Adipocyte (in vitro differentiated cells): ENCODE measurements at places on chromosomes 3 and 15.

- DNase-seq, result no peak
Observed at GRCh38 chr15:58994906-58995453, 7.5 kb downstream of the RNF111 start.

DNA sequence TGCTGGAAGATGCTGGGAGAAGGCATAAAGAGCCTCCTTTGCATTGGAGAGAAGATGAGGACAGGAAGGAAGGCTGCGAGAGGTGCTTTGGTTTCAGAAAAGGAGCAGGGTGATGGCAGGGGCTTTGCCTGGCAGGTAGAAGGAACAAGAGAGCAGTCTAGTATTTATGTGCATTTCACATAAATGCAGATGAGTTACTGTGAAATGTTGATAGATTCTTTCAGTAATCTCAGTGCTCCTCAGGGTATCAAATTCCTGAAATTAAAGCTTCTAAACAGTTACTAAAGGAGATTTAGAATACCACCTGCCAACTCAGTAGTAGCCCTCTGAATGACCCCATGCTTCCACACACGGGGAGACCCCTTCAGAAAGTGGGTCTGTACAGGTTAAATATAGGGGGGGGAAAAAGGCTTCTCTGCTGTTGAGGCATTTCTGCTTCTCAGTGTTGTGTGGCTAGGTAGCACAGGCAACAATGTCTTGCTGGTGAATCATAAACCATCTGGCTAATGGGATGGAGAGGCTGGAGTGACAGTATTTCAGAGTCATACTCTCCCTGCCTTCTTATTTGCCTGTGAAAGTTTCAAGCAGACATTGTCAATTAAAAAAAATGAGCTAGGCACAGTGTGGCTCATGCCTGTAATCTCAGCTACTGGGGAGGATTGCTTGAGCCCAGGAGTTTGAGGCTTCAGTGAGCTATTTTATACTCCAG lies 14.3 kb upstream of the FBXL22 start:
- peak; percentile 55 for DNase-seq

DNA sequence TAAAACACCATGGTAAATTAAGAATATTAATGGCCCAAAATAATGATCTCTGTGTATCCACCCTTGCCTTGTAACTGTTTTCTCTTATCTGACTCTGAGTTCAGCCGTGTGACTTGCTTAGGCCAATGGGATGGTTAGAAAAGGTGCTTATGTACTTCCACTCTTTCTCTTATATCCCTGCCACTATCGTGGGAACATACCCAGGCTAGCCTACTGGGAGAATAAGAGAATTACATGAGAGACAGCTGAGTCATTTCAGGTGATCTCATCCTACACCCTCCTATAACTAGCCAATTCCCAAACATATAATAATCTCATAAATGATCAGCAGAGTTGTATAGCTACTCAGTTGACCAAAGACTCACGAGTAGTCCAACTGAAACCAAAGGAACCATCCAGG lies 98.3 kb upstream of the ABI3BP start:
- DNase-seq, result no peak

DNA sequence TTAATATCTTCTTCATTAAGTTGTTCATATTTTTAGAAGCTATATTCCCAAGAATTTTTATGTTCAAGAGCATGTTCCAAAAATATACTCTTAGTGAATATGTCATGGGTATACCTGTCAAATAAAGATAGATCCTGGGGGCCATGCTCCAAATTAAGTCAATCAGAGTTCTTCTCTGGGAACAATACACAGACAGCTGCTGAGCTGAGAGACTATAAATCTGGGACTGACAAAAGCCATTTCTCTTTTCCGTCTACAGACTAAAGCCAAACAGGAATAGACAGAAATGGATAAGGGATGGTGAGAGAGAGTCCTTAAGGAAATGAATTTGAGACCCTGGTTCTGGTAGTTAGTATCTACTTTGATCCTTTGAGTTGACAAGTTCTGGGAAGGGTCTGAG lies 465.1 kb upstream of the RASGRP1 start:
- DNase-seq, result no peak

GRCh38 chr15:75356006-75356405 lies 9.2 kb downstream of the NEIL1 start:
- no peak for DNase-seq

DNA sequence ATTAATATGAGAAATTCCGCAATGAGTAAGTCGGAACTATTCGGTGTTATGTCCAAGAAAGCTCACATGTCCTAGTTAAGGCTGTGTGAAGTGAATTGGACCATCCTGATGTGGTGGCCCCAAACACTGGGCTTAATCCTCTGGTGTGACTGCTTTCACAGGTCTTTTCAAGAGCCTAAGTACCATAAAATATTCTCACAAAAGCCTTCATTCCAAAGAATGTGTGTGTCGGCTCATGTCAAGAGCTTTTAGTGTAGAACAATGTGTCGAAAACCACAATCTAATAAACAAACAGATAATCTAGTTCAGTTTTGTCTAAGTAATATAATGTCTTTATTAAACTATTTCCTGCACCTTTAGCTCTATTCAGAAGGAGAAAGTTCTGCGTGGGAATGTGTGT lies 311.4 kb downstream of the LPP start:
- DNase-seq, result no peak

- DNase-seq, result no peak
Observed at GRCh38 chr3:186640473-186640818, 247 bp downstream of the FETUB start.

- no peak for DNase-seq
Observed at GRCh38 chr3:71876135-71877105, 91.5 kb upstream of the PROK2 start.

DNA sequence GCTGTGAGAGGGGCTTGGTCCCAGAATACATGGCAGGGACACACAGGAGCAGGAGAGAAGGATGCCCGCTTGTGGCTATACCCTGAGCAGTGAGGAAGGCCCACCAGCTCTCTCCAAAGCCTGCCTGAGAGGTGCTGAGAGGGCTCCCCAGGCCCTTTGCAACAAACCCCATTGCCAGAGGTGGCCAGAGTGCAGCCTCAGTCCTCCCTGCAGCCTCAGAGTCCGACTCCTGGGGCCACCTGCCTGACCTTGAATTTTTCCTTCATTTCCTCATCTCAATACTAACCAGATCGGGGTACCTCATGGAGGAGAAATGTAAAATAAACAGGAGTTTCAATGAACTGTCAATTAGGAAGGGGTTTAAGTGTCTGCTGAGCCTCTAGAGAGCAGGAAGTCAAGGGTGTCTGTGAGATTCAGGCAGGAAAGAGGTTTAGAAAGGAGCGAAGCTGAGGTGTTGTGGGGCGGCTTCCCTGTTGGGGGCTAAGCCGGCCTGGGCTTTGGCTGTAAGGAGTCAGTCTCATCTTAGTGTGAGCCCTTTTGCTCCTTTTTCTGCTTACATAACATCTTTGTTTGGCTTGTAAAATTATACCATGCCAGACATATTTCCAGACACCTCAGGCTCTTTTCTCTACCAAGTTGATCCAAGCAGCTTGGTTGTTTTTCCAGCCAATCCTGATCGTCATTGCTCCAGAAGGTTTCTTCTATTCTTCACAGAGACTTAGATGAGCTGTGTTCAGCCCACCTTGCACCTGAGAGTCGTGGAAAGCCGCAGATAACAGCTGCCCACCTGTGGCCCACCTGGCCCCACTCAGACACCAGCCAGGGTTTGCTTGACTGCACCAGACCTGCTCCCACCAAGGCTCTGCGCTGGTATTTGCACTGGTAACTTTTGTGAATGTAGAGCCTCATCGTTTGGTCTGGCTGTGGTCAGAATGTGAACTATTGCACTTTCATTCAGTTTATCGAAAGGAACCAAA lies 36.7 kb downstream of the CMTM7 start:
- no peak for DNase-seq

DNA sequence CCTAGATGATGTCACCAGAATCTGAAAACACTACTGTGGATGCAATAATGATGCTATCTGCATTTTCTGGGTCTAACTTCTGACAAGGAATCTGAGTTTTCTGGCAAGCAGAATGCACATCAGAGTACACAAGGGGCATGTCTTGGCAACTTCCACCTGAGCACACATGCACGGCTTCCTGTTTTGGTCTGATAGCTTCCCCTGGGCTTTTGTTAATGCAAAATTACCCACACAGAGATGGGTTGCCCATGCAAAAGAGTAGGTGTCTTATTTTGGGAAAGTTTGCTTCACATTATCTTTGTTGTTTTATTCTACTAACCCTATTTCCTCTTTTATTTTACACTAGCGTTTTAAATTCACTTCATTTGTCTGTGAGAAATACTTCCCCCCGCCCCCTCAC lies 74.2 kb upstream of the SATB1 start:
- no peak for DNase-seq

DNA sequence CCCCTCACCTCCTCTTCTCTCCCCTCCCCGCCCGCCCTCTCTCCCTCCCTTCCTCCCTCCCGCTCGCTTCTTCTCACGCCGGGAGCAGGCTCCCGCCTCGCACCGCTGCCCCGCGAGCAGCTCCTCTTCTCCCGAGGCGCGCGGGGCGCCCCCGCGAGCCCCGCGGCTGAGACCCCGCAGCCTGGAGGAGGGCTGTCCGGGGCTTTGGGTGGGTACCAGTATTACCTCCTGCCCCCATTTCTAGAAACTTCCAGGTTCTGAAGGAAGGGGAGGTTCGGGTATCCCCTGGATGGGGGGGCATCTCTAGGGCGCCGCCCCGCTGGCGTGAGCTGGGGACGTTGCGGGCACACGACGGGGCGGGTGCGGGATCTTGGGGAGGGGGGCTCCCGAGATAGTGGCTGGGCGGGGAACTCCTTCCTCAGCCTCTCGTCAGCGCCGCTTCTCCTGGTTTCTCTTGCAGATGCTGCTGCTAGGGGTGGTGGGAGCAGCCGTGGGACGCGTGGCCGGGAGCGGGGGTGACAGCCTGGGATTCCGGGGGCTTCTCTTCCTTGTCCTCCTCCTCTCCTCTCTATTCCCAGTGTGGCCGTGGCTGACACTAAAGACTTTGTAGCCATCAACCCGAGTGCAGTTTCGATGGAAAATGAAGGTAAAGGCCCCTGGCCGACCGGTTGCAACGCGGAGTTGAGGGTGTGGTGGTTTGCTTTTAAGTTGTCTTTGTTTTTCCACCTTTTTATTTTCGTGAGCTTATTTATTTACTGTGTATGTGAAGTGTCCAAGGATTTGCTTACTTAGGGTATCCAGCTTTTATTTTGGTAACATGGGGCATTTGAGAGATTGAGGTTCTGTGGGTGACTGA lies 474 bp downstream of the ATP2C1 start:
- DNase-seq, result peak; percentile 75

- DNase-seq, result no peak
Observed at GRCh38 chr3:56424885-56425284, 43.4 kb downstream of the ERC2 start.

DNA sequence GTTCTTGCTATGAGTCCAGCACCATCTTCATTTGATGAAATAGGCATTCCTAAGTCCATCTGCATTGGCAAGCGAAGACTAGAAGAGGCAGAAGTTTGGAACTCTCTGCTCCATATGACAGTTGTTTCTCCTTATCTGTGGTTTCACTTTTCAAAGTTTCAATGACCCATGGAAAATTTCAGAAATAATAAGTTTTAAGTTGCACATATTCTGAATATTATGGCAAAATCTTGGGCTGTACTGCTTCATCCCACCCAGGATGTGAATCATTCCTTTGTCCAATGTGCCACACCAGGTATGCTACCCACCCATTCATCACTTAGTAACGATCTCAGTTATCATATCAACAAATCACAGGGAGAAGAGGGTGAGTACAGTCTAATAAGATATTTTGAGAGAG lies 647.9 kb downstream of the GRM7 start:
- no peak for DNase-seq

GRCh38 chr3:187136936-187137335 lies 2.4 kb downstream of the RPL39L start:
- peak; percentile 15 for DNase-seq

- peak; percentile 16 for DNase-seq
Observed at GRCh38 chr3:87900061-87900460, 158.7 kb downstream of the CGGBP1 start.

DNA sequence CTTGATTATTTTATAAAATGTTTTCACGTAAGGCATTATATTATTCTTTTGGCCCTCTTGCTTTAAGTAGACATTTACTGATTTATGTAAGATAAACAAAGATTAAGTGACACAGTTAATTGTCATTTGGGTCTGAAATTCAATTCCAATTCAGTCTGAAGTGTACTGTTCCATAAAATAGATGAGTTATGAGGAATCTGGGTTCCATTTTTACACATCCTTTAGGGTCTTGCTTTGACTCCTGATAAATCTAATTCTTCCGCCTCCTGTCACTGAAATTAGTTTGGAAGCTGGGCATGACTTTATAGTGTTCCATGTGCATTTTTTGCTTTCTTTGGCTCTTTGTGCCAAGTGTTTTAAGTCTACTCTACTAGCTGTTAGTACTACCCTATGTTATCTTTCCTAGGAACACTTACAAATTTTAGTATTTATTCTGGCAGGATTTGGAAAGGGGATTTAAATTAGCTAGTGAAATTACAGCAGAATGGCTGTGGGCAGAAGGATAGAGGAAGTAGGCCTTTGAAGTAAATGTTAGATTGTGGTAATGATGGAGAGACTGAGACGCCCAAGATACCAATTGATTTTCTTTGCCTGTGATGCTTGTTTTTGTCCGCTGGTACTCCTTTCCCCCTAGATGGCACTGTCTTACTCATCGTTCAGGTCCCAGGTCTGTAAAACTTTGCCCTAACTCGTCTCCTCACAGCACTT lies 14.3 kb downstream of the ARL8B start:
- DNase-seq, result no peak

DNA sequence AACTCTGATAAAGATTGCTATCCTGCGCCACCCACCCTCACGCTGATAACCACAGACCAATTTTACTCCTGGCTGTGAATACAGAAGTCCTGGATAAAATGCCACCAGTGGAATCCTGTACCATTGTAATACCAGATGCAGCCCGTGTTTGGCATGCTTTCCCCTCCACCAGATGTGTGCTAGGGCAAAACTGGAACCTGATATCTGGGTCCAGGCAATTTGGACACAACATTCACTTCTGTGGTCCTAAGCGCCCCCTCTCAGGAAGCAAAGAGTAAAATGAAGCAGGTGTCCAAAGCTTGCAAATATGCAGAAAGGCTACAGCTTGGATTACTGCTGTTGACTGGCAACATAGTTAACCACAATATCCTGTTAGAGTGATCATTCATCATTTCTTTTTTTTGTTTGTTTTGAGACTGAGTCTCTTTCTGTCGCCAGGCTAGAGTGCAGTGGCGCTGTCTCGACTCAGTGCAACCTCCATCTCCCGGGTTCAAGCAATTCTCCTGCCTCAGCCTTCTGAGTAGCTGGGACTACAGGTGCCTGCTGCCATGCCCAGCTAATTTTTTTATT lies 32.8 kb downstream of the LOXL1 start:
- peak; percentile 56 for DNase-seq

DNA sequence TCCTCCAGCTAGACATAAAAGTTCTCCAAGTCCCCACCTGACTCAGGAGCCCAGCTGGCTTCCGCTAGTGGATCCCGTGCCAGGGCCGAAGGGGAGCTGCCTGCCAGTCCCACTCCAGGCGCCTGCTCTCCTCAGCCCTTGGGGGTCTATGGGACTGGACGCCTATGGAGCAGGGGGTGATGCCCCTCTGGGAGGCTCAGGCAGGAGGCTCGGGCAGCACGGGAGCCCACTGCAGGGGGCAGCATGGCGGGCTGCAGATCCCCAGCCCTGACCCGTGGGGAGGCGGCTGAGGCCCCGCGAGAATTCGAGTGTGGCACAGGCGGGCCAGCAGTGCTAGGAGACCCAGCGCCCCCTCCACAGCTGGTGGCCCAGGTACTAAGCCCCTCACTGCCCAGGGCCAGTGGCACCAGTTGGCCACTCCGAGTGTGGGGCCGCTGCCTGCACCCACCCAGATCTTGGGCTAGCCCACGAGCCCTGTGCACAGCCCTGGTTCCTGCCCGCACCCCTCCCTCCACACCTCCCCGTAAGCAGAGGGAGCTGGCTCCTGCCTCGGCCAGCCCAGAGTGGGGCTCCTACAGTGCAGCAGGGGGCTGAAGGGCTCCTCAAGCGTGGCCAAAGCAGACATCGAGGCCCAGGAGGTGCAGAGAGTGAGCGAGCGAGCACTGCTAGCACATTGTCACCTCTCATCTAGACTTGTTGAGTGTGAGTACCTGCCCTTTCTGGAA lies 221.3 kb upstream of the NSMCE3 start:
- no peak for DNase-seq
